ENCODE measurements at places on chromosomes 12 and 14.

DNA sequence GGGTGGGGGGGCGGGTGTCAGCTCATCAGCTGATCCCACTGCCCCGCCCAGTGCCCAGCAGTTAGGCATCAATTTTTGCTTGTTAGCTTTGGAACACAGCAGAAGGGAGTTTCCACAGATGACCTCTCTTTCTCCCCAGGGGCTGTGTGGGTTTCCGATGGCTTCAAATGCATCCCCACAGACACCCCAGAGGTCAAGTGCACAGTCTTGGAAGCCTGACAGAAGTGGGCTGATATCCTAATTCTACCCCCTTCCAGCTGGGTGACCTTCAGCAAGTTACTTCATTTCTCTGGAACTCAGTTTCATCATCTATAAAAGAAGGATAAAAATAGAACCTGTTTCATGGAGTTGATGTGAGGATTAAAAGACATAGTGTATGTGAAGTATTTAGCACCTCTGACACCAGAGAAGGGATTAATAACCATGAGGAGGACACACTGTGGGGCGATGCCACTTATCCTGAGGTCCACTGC, 22.0 kb downstream of the TTC9 start:
- DNase-seq = no peak

DNA sequence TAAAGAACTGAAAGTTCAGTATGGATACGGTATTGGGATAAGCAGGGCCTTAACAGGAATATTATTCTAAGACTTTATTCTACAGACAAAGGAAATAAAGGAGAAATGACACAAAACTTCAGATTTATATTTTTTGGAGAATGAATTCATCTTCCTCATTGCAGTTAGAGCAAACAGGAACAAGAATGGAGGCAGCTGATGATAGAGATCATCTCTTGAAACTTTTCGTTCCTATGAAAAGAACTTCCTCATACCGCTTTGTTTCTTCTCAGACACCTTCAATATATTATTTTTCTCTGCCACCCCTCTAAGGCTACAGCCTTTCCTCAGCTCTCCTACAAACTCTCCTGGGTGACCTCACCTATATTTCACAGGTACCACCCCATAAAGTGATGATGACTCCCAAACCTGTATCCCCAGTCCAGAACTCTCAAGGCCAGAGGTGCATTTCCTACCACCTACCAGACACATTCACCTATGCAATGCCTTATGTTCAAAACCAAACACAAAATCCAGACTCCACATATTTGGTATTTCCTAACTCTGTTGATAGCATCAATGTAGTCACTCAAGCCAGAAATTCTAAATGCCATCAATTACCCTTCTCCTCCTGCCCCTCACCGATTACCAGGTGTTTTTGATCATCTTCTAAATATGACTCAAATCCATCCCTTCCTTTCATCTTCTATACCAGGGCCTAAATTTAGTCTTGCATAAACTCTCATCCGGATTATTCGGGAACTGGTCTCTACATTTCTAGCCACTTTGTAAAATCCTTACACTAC, 7.4 kb downstream of the MAP4K5 start:
- DNase-seq = no peak

- DNase-seq = no peak
Observed at GRCh38 chr12:13106666-13107065, 3.2 kb upstream of the GSG1 start.

DNA sequence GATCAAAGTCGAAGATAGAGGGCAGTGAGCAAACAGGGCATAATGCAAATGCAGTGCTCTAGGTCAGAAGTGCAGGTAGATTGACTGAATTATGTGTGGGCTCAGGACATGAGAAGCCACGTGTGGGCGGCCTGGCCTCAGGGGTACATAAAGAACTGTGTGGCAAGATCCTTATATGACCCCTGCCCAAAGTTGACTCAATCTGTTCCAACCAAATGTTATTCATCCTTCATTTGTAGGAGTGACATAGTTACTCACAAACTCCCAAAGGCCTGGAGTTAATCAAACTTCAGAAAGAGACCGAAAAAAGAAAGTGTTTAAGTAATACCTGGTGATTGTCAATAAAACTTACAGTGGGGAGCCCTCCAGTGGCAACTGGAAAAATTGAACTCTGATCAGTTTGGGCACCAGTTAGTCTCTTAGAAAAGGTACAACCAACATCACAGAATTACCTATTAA, 150.4 kb upstream of the FAR2 start:
- DNase-seq = no peak

GRCh38 chr14:99099051-99099787, 172.8 kb downstream of the BCL11B start:
- no peak for DNase-seq

- DNase-seq = no peak
Observed at GRCh38 chr14:24270537-24271133, 762 bp downstream of the RABGGTA start.

DNA sequence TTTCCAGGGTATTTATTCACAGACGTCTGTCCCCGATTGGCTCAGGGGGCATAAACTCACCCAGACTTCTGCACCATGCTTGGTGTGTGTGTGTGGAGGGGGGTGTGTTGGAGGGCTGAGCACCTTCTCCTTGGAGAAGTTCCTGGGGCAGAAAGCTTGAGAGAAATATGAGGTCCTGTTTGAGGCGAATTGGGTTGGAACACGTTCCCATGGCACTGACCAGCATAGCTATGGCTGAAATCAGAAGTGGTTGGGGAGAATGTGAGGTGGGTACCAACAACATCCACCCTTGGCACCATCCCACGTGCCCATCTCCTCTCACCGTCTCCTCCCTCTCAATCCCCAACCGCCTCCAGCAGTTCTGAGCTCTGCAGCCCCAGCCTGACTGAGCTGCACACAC, 16.0 kb upstream of the GPATCH2L start:
- no peak for DNase-seq

Measured in activated T-cell treated with anti-CD3 and anti-CD28 coated beads for 4 hours (primary cell).